ENCODE measurements at places on chromosomes 2 and 18.

DNA sequence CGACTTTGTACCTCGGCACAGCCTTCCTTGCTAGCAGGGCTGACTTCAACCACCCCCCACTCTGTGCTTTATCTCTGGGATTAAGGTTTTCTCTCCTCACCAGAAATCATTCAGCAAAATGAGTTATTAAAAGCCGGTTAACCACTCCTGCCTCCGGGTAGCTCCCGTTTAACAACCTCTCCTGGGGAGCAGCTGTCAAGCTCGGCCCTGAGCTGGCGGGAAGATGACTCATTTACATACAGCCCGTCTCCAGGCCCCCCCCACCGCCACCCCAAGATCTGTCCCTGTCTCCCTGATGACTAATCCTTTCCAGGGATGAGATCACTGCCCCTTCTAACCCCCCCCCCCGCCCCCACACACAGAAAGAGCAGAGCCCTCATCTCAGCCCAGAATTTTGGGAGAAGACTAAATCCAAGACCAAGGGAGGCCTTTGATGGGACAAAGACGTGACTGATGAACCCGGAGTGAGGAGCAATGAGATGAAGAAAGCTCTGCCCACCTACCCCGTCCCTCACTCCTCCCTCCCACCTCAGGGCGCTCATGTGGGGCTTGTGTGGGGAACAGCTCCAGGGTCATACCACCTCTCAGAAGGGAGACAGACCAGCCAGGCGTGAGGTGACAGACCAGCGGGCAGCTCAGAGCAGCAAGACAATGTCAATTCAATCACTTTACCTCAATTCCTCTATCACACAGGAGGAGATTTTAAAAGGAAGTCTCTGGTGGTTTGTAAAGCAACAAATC lies 131.4 kb downstream of the MSH2 start:
- DNase-seq: no peak

DNA sequence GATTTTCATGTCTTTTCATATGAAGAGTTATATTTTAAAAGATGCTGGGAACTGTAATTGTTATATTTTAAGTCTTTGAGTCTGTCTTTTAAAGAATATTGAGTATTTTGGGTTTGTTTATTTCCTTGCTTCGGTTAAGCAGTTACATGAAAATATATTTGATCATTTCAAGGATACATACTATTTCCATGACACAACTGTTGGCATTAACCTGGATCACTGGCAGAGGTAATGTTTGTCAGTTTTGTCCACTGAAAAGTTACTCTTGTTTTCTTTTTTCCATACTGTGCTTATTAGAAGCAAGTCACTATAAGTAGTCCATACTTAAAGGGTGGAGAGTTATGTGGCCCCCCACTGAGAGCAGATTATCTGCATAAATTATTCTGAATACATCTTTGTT lies 1142.0 kb upstream of the TMEFF2 start:
- DNase-seq: no peak

- no peak for DNase-seq
Observed at GRCh38 chr2:143026411-143027054, 102.7 kb upstream of the ARHGAP15 start.

DNA sequence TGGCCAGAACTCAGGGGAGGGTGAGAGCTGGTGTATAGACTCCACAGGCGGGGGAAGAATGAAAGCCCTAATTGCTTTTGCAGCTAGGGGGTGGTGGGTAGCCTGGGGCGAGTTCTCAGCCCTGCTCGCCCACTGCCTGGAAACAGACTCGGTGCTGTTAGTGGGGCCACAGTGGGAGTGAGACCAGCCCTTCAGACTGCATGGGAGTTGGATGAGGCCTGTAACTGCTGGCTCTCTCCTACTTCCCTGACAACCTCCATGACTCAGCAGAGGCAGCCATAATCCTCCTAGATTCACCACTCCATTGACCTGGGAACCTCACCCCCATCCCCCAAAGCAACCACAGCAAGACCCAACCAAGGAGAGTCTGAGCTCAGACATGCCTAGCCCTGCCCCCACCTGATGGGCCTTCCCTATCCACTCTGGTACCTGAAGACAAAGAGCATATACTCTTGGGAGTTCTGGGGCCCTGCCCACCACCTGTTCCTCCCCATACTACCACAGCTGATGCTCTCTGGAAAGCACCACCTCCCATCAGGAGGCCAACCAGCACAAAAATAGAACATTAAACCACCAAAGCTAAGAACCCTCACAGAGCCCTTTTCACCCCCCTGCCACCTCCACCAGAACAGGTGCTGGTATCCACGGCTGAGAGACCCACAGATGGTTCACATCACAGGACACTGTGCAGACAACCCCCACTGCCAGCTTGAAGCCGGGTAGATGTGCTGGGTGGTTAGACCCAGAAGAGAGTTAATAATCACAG lies 226.3 kb downstream of the EIPR1 start:
- DNase-seq: no peak

DNA sequence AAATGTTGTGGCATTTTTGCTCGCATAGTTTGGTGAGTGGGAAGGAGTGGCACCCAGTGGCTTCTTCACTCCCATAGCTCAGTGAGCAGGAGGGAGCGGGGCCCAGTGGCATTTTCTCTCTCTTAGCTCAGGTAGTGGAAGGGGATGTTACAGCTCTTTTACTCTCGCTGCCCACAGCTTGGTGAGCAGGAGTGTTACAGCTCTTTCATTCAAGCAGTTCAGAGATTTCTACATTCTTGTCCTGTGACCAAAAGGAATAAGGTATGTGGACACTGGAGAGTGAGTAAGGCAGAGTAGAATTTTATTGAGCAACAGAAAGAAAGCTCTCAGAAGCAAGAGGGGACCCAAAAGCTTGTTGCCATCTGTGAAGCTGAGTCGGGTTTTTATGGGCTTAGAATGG lies 192.4 kb downstream of the SPAG16 start:
- no peak for DNase-seq

DNA sequence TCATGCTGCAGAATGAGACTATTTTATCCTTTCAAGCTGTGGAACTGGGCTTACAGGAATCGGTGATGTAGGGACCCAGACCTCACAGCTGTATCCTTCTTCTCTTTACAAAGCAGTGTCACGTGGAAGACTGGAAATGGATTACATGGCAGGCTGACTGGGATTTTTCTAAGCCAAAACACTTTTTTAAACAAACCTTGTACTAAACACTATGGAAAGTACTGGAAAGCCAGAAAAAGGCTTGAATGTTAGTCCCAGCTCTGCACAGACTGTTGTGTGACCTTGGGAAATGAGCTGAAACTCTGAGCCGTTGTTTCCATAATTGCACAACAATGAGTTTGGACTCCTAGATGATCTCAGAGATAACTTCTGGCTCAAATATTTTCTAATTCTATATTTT lies 7.6 kb upstream of the ADAM23 start:
- no peak for DNase-seq

DNA sequence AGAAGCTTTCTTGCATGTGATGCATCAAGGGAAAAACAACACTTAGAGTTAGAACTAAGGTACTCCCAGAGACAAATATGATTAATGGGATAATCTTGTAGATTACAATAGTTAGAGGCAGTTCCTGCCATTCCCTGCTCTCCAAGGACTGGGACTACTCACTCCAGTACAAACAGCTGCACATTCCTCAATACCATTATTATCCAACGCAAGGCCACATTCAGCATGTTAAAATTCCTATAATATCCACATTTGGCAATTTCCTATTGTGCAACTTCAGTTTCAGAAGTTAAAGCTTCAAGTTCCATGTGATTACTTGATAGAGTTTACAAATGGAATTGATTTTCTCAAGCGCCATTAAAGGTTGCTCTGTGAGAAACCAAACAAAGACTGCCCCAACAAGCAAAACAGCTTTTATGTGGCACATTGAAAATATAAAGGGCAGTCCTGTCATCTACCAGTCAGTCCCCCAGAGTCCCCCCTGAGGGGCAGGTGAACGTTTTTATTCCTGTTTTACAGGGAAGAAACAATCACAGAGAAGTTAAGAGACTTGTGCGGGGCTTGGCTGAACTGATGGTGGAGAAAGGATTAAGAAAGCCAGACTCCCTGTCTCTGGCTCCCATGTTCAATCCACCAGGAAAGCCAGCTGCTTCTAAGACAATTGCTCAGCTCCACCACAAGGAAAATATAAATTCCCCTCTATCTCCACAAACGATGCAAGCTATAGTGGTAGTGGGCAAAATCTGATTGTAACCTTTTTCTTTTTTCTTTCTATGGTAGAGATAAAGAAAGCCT lies 72.6 kb downstream of the TXNL1 start:
- DNase-seq: no peak

DNA sequence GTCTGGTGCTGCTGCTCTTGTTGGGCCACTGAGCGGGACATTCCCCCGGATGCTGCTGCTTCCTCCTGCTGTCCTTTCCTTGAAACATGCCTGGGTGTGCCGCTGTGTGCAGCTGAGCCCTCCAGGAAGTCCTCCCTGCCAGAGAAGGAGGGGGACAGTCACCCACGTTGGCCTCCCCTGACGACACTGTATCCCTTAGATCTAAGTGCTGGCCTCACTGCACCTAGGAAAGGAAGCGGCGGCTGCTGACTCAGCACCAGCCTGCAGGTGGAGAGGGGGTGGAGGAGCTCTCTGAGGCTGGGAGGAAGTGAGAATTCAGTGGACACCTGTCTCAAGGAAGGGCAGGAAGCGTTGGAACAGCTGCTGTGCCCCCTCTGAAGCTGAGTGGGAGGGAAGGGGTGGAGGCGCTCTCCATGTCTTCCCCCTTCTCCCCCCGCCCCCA lies 239.8 kb downstream of the HAUS1 start:
- DNase-seq: no peak

- no peak for DNase-seq
Observed at GRCh38 chr18:37705016-37705415, 139.4 kb upstream of the CELF4 start.

DNA sequence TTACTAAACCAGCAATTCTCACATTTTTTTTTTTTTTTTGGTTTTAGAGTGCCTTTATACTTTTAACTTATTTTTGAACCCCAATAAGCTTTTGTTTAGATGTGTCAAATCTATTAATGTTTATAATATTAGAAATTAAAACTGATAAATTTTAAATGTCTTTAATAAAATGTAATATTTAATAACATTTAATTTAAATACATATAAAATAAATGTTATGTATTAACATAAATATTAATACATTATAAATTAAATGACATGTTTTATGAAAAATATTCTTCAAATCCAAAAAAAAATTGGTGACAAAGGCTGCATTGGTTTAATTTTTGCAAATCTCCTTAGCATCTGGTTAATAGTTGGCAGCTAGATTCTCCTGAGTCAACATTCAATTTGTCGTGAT lies 163.7 kb downstream of the PRPF40A start:
- no peak for DNase-seq

DNA sequence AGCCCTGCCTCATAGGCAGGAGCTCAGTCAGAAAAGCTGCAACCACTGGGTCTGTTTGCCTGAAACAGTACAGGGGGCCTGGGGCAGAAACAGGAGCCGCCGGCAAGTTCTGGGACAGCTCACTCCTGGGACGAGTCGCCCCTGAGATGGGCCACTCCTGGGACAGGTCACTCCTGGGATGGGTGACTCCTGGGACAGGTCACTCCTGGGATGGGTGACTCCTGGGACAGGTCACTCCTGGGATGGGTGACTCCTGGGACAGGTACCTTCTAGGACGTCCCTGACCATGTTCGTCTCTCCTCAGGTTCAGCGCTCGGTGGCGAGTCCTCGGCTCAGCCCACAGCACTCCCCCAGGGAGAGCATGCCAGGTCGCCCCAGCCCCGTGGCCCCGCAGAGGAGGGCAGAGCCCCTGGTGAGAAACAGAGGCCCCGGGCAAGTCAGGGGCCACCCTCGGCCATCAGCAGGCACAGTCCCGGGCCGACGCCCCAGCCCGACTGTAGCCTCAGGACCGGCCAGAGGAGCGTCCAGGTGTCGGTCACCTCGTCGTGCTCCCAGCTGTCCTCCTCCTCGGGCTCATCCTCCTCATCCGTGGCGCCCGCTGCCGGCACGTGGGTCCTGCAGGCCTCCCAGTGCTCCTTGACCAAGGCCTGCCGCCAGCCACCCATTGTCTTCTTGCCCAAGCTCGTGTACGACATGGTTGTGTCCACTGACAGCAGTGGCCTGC lies 51.8 kb downstream of the NTSR2 start:
- DNase-seq: no peak

- DNase-seq: peak; percentile 41
Observed at GRCh38 chr2:218257390-218257981, 3.3 kb upstream of the GPBAR1 start.

DNA sequence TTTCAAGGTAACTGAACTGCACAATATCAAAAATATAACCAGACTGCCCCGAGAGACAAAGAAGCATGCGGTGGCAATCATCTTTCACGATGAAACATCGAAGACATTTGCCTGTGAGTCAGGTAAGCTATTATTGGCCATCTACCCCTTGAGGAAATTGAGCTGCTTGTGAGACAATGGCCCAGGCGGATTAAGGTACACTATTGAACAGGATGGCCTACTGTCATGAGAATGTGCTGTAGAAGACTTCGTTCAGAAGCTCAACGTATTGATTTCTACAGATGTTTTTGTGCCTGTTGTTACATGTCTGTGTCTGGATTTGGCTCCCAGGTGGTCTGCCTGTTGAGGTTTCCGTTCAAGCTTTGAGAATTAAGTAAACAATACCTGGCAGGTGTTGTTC lies 198.7 kb downstream of the DOK6 start:
- DNase-seq: no peak

- no peak for DNase-seq
Observed at GRCh38 chr2:236021499-236022057, 146.6 kb downstream of the GBX2 start.

DNA sequence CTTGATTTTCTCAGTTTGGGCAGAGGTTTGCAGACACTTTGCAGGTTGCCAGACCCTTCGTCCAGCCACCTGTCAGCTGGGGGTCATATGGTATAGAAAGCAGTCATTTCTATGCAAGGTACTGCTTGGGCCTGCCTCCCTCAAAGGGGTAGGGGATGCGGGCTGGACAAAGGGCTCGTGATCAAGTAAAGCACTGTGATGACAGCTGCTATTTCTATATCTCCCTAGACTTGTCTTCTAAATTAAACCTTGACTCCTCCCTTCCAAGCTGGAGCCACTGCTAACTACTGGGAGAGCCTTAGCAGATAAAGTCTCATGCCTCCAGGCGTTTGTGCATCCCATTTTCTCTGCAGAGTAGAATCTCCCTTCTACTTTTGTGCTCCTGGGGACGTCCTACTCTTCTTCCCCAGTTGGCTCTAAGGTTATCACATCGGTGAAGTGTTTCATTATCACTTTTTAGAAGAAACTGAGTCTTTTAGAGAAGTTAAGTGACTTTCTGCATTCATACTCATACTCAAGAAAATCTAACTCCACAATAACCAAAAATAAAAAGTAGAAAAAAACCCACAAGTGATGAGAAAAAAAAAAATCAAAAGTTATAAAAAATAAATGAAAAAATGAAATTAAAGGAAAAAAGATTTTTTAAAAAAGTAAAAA lies 710 bp upstream of the XRCC5 start:
- DNase-seq: no peak

- no peak for DNase-seq
Observed at GRCh38 chr18:78410094-78410786, 569.4 kb upstream of the SALL3 start.

DNA sequence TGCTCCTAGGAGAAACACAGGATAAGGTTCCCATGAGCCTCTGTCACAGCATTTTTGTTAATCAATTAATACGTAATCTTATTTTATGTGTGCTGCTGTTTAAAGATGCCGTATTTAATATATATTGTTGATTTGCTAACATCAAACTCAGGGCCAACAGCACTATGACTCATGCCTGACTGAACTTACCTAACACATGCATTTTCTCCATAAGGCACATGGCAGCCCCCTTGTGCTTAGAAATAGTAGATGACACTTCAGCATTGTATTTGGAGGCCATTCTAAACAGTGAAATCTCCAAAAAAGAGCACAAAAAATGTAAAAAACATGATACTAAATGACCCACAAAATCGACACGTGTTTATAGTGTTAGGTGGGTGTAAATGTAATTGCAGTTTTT lies 314.8 kb downstream of the MYCN start:
- no peak for DNase-seq

- DNase-seq: no peak
Observed at GRCh38 chr2:58032016-58032763, 14.4 kb upstream of the VRK2 start.

All from stimulated activated CD8-positive, alpha-beta memory T cell treated with anti-CD3 and anti-CD28 coated beads, Interleukin-15, amount 100 ng/mL, for 24 hours (primary cell).